NCI-H526 treated with DMSO at 0.1 percent for 48 hours (cell line): ENCODE measurements at places on chromosomes 1 and 21.

- DNase-seq: no peak
Observed at GRCh38 chr1:201261771-201262547, 21.3 kb upstream of the PKP1 start.

GRCh38 chr1:25246600-25247023 is 642 bp downstream of the RSRP1 start:
- DNase-seq: no peak

GRCh38 chr1:99655376-99655775 is 9.5 kb downstream of the PALMD start:
- no peak for DNase-seq

- DNase-seq: no peak
Observed at GRCh38 chr1:230172016-230172537, 105.0 kb downstream of the GALNT2 start.

DNA sequence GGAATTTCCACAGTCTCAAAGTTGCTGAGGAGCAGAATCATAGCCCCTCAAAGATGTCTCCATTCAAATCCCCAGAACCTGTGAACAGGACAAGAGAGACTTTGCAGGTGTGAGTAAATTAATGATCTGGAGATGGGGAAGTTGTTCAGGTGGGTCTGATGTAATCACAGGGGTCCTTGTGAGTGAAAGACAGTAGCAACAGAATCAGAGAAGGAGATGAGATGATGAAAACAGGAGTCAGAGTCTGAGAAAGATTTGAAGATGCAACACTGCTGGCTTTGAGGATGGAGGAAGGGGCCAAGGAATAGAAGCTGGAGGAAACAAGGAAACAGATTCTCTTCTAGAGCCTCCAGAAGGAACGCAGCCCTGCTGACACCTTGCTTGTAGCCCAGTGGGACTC is 81.5 kb downstream of the SELENOF start:
- DNase-seq: no peak
